ENCODE measurements at places on chromosomes 7 and 10.

GRCh38 chr10:84177541-84178141 lies 4.0 kb downstream of the GPR15LG start:
- H3K4me3 ChIP-seq, result no peak overlapping the region
- no peak overlapping the region for H3K27ac ChIP-seq
- peak; percentile 44 for DNase-seq
- H3K36me3 ChIP-seq, result no peaks in the 10 kb centered on the region
- H3K4me1 ChIP-seq, result no peaks in the 10 kb centered on the region
- H3K27me3 ChIP-seq, result no peaks in the 10 kb centered on the region

DNA sequence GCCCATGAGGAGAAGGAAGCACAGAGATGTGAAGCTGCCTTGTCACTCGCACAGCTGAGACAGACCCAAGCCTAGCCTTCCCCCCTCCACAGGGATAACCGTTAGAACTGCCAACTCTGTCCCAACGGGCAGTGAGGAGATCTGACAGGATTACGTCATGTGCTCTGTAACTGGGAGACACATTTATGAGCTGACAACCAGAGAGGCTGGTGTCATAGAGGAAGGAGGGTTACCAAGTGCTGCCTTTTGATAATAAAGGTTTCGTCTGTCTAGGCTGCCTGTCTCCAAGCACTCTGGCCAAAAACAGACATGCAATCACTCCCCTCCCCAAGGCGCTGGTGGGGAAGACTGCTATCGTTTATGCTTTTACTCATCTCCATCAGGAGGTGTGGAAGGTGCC lies 165.9 kb downstream of the PLXNA4 start:
- peaks cover 39% of the 10 kb centered on the region for H3K4me1 ChIP-seq
- H3K27ac ChIP-seq, result peak overlapping the region; percentile 55
- no peak for DNase-seq
- H3K36me3 ChIP-seq, result no peaks in the 10 kb centered on the region
- no peak overlapping the region for H3K4me3 ChIP-seq
- H3K27me3 ChIP-seq, result no peaks in the 10 kb centered on the region

DNA sequence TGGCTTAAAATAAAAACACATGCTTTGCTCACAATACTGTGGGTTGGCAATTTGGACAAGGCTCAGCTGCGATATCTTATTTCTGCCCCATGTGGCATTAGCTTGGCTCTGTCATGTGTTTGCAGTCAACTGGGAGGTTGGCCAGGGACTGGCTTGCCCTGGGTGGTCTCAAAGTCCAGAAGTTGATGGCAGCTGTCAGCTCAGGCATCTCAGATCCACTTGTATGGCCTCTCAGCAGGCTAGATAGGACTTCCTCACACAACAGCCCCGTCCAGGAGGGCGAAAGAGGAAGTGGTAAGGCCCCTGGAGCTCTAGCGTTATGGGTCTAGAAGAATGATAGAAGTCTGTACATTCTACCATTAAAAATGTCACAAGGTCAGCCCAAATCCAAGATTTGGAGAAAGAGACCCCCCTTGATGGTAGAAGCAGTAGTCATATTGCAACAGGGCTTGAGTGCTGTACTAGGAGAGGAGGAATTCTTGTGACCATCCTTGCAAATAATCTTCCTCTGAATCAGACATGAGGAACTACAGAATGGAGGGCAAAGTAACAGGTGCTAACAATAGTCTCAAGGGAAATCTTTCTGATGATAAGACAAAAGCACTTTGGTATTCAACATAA lies 166.2 kb downstream of the FAM107B start:
- no peak for DNase-seq
- no peaks in the 10 kb centered on the region for H3K36me3 ChIP-seq
- no peak overlapping the region for H3K4me3 ChIP-seq
- H3K27ac ChIP-seq, result no peak overlapping the region

GRCh38 chr10:98482096-98482495 lies 35.4 kb upstream of the HPS1 start:
- no peak for DNase-seq
- no peak overlapping the region for H3K27ac ChIP-seq
- H3K36me3 ChIP-seq, result no peaks in the 10 kb centered on the region
- H3K4me3 ChIP-seq, result no peak overlapping the region
- H3K27me3 ChIP-seq, result peaks cover 4% of the 10 kb centered on the region
- no peaks in the 10 kb centered on the region for H3K4me1 ChIP-seq

- DNase-seq, result no peak
- H3K36me3 ChIP-seq, result no peaks in the 10 kb centered on the region
These were observed 191.5 kb downstream of the MGMT start for GRCh38 chr10:129658376-129659072.

DNA sequence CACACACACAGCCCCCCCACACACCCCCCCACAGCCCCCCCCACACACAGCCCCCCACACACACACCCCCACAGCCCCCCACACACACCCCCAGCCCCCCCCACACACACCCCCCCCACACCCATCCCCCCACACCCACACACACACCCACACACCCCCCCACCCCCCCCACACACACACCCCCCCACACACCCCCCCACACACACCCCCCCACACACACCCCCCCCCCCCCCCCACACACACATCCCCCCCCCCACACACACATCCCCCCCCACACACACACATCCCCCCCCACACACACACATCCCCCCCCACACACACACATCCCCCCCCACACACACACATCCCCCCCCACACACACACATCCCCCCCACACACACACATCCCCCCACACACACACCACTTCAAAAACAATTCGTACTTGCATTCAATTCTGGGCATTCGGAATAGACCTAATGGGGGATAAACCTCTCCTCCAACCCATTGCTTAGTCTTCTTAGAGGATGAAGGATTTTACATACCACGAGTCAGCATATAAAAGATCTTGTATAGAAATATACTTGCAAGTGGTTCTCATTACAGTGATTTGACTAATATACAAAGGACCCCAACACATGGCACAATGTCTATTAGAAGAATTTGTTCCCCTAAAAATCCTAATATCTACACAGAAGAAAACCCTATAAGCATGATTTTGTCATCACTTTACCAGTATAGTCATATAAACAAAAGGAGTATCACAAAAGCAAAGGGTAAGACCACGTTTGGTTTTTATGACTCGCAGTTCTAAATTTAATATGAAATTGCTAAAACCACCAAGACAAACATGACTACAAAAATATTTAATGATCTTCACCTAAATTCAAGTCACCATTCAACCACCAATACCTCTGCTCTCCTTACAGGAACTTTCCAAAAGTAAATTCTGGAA lies 80.9 kb downstream of the DIP2C start:
- DNase-seq, result no peak
- no peaks in the 10 kb centered on the region for H3K27me3 ChIP-seq
- no peak overlapping the region for H3K4me3 ChIP-seq

DNA sequence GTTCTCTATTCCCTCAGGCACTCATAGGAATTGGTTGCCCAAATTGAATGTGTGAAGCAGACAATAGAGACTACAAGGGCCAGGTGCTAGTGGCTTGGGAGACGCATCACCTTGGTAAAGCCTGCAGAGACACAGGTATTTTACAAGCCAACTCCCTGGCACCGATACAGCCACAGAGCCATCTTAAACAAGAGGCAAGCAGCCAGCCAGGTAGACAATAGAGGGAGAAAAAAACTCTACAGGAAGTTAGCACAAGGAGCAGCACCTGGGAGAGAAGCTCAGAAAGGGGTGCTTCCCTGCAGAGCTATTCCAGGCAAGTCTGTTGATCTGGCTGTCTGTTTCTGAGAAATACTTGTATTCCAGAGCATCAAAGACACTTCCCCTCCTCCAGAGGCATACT lies 43.0 kb upstream of the CDK1 start:
- no peaks in the 10 kb centered on the region for H3K36me3 ChIP-seq
- no peak overlapping the region for H3K4me3 ChIP-seq
- no peak for DNase-seq
- H3K27me3 ChIP-seq, result peaks cover 85% of the 10 kb centered on the region
- H3K27ac ChIP-seq, result no peak overlapping the region
- H3K4me1 ChIP-seq, result peaks cover 15% of the 10 kb centered on the region
